HFFc6 (cell line): ENCODE measurements at places on chromosomes 4 and X. TPM values are rescaled to one million over a fixed set of nuclear protein-coding genes. Genes with fewer than 3 reads are reported as not detected.

GRCh38 chr4:146261041-146261440 lies 46.7 kb downstream of the REELD1 start:
- no peak for DNase-seq

The FOXP3 gene
- 0.18 TPM in 1 of 3 replicates, not detected in the others for total RNA-seq

- no peak for DNase-seq
Observed at GRCh38 chr4:7841071-7841470, 98.6 kb downstream of the AFAP1 start.

- DNase-seq, result no peak
Observed at GRCh38 chr4:113978561-113979147, 793 bp downstream of the ARSJ start.
